ENCODE measurements at places on chromosomes 6 and 20.
A peak's percentile ranks its signal among the peaks of the same experiment; 100 is the strongest.

DNA sequence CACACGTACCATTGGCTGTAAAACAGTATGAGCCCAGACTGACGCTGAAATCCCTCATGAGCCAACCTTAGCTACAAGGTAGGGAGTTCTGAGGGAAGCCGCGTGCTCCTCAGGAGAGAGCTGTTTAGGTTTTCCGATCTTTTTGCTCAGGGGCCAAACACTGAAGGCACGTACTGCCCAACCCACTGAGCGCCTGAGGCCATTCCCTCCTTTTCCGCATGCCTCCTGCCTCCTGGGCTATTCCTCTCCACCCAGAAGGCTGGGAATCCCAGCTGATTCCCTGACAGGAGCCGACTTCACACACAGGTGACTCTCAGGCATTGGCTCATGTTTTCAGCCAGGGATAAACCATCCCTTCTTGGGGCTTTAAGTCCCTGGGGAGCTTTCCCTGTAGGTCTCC is 5.4 kb upstream of the FAM83D start:
- no peak for DNase-seq

DNA sequence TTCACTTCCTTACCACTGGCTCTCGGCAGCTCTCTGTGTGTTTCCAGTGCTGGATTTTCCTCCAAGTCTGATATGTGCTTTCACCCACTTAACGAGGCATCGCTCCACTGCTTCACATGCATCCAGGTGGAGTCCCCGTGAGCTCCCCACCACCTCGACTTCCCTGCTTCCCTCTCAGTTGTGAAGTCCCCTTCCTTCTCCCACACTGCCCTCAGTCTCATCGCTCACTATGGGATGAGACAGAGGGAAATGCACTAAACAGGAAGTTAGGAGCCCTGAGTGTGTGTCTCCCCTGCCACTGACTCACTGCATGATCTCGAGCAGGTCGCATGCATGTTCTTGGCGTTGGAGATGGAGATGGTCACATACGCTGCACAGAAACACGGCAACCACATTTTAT is 84.0 kb downstream of the MTHFD1L start:
- DNase-seq = no peak

- no peak for DNase-seq
Measured at GRCh38 chr6:125831659-125832058, 40.9 kb downstream of the NCOA7 start.

DNA sequence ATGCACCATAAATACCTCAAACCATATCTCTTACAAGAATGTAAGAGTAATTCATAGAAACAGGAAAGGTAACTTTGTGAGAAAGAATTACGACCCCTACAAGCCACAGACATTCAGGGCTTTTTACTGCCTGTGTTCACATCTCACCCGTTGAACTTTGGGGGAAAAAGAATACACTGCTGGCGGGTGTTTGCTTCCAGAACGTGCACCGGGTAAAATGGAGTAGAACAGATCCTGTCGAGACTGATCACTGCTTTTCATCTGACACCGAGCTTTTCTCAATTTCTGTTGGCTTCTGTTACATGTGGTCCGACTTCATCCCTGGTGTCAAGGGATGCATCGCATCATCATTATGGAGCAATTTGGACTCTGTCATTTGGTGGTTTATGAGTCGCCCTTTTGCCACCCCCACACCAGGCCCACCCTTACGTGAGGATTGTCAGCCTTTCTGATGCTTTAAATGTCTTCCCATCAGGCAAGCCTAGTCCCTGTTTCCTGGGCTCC is 219.2 kb upstream of the ZFP64 start:
- DNase-seq = no peak

DNA sequence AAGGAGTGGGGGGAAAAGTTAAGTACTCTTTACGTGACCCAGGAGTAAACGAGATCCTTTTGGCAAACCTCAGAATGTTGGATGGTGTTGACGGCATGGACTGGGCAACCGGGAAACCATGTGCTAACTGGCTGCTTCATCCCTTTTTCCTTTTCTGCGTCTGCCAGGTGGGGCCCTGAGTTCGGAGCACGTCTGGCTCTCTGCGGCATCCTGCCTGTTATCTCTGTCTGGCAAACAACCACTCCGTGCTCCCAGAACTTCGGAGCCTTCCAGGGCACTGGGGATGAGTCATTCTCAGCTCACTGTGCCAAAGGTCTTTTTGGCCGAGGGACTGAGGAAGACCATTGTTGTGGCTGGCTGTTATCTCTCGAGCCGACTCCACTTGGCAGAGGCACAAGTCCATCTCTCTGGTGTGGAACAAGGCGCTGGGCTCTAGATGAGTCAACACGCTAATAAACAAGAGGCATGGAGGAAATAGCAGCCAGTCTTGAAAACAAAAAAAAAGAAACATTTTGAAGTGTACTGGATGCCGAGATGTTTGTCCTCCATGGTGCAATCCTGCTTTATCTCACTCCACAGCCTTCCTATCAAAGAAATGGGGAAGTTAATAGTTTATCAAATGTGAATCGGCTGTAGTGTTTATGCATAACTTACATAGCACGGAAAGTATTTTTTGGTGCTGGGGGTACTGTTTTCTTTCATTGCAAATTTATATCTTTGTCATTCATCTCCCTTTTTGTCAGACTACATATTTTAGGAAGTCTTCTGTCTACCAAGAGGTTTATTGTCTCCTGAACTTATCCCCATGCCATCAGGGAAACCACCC is 64.6 kb upstream of the TXNDC5 start:
- peak; percentile 98 for DNase-seq

DNA sequence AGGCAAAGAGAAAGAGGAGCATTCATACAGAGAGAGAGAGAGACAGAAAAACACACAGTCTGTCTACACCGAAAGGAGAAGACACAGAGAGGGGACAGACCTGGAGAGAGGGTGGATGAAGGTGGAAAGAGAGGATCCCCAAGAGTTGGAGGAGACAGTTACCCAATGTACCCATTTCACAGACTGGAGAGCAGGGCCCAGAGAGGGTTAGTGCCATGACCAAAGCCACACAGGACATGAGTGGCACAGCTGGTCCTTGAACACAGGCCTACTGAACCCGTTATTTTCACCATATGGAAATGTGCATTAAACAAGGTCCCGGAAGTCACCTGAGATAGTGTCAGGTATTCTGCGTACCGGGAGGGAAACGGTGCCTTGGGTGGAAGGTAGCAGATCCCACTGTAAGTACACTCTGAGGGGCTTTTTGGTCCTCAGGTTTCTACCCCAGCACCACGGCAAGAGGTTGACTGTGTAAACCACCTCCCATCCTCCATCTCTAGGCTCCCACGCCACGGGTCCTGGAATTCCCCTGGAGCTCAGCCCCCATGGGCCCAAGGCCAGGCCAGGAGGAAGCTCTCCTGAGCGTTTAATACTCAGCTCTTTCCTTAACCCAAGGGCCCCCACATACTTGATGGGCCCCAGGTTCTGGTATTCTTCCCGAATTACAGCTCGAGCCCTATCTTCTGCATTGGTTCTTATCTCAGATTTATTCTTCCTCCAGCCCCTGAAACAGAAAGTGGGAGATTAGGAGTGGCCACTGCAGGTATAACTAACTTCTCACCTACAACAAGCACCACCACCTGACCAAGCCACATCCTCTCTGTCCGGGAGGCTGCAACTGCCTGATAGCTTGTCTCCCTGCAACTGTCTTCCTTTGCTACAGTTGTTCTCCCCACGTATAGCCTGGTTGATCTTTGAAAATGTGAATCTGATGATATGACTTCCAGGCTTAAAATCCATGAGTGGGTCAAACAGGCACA is 38.4 kb upstream of the OCSTAMP start:
- no peak for DNase-seq

- no peak for DNase-seq
Measured at GRCh38 chr6:107753778-107754177, 70.3 kb downstream of the SCML4 start.

GRCh38 chr6:95946906-95947305 is 68.9 kb upstream of the FUT9 start:
- no peak for DNase-seq

GRCh38 chr6:24923885-24924401 is 11.8 kb downstream of the RIPOR2 start:
- DNase-seq = no peak

DNA sequence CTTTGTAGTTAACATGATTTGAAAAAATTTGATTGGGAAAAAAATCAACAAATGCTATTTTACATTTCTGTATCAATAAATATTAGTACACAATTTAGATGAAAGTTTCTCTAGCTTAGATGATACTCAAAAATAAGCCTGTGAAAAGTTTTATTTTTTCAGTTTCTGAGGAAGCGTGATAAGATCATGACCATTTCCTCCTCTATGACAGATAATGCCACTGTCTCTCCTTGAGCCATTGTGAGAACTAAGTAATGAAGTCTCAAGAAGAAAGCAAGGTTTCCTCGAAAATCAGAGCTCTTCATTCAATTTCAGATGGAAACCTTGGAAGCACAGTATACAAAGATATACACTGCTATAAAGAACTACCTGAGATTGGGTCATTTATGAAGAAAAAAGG is 395.0 kb downstream of the HDGFL1 start:
- no peak for DNase-seq

Data from large intestine (tissue), 12 donors.